Fibroblast of skin of right quadriceps (primary cell): ENCODE measurements at places on chromosomes 1 and 21.

DNA sequence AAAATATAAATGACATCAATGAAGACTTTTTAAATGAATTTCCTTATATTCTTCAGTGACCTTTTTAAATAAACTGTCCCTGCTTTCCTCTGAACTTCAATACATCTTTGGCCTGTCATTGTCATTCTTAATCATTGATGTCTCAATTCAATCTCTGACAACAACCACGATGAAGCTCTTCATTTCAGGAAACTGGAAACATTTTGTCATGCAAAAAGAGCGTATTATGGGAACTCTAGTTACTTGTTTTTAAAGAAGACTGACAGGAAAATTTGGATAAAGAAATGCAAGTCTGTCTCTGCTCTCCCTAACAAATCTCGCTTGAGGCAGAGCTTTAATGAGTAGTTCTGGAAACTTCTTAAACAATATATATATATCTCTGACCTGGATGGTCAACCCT is 535.8 kb upstream of the ADGRL2 start:
- no peak for DNase-seq

DNA sequence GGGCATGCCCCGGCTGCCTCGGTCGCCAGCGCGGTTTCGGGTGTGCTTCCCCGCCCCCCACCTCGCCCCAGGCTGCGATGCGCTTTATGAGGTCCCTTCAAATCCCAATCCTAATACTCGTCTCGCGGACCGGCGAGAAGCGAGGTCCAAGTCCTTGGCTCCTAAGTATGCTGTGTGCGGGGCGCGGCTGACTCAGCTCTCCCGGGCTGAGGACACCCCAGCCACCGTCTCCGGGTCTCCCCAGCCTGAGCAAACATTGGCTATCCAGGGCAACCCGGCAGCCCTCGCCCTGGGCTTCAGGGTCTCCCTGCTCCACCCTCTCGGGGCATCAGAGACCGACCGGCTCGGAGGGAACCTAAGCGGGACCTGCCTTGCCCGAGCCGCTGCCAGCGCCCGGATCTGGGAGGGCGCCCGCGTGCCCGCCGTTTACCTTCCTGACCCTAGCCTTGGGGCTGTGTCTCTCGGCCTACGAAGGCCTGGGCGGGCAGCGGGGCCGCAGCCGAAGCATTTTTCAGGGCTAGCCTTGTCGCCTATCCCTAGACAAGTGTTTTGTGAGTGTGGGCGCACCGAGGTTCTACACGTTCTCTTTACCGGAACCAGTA is 1.2 kb downstream of the ITPKB start:
- peak; percentile 32 for DNase-seq

DNA sequence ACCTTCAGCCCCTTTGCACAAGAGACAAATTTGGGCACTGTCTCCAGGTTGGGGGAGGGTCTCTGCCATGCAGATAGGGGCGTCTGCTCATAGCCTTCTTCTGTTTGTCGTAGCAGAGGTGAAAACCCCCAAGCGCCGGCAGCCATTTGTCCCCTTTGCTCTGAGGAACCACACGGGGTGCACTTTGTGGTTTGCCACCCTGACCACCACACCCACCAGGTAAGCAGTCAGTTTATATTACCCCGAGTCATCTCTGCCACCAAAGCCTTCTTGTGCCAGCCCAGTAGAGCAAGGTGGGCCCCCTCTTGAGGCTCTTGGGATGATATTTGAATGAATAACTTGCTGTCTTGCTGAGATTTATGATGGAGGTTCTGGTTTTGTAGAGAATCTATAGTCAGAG is 111.8 kb downstream of the VPS13D start:
- no peak for DNase-seq

DNA sequence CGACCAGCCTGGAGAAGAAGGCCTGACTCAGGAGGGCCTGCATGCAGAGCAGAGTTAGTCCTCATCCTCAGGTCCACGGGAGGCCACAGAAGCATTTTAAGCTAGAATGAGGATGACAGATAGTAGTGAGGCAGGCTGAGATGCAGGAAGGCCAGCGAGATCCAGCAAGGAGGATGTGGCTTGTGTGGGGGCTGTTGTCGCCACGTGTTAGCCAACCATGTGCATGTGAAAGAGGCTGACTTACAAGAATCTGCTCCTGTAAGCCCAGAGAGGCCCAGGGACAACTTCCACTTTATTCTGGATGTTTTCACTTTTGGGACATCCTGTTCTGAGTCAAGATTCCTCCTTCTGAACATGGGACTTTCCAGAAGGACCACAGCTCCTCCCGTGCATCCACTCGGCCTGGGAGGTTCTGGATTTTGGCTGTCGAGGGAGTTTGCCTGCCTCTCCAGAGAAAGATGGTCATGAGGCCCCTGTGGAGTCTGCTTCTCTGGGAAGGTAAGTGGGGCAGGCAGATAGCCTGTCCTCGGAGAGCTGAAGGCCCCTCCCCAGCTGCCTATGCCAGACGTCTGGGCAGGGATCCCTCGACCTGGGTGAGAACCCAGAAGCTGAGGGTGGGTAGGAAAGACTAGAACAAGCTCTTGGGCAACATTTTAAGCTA is at the start of gene SLAMF8:
Gene SLAMF8, plus strand, starts transcription at position 433 of the 661 bp plus-strand sequence. Its CDS starts 26 bp downstream, at position 459.
- peak; percentile 23 for DNase-seq

GRCh38 chr1:205286335-205286950 is 35.1 kb downstream of the NUAK2 start:
- peak; percentile 31 for DNase-seq

DNA sequence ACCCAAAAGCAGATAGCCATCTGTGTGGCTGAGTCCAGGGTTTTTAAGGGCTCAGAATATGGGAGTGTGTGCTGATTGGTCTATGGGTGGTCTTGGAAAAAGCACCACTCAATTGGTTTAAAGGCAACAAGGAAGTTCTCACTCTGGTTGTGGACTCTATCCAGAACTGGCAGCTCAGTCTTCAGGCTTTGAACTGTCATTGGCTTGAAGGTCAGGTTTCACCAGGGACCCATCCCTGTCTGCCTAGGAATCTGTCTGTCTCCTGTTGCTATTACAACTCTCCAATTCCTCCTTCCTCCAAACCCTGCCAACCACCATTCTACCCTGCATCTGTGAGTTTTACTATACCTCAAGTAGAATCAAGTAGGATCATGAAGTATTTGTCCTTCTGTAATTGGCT is 341.7 kb upstream of the ADGRL2 start:
- no peak for DNase-seq

DNA sequence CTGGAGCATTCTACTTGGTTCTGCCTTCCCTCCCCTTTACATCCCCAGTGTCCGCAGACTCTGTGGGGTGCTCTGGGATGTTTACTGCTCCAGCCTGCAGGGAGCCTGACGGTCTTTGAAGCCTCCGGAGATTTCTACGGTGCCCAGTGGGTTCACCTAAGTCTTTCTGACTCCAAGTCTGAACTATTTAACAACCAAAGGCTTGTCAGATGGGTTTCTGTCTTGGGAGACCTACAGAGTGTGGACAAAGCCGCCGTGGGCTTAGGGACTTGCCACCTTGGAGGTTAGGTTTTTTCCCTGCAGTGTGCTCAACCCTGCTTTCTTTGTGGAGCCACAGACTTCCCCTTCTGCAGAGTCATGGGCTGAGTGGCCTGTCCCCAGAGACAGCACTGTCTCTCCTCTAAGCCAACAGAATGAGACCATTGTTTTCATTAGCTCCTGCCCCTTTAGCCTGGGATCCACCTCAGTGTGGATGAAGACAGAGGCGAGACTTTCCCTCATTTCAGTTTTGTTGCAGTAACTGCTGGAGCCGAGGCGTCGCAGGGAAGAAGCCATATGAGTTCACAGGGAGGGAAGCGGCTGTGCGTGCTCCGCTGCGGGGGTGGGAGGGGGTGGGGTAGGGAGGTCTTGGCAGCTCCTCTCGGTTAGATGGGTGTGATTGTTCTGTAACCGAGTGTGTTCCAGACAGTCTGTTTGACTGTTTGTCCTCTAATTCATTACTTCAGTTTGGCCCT is 120.7 kb downstream of the CNIH3 start:
- peak; percentile 70 for DNase-seq

DNA sequence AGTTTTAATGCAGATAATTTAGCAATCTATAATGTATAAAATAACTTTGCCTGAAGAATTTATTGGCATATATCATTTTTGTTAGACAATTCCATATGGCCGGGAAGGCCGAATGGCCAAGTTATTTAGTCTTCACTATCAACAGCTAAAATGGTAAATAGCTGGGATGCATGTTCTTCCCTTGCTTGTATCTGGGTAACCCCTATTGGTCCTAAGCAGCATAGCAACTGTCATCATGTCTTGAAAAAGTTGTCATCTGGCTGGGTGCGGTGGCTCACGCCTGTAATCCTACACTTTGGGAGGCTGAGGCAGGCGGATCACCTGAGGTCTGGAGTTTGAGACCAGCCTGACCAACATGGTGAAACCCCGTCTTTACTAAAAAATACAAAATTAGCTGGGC is 340.0 kb upstream of the DPYD start:
- DNase-seq = no peak

- no peak for DNase-seq
Observed at GRCh38 chr21:44535963-44536362, 4.0 kb downstream of the KRTAP10-1 start.

GRCh38 chr1:205936846-205937586 is 6.2 kb downstream of the SLC26A9 start:
- DNase-seq = peak; percentile 86

DNA sequence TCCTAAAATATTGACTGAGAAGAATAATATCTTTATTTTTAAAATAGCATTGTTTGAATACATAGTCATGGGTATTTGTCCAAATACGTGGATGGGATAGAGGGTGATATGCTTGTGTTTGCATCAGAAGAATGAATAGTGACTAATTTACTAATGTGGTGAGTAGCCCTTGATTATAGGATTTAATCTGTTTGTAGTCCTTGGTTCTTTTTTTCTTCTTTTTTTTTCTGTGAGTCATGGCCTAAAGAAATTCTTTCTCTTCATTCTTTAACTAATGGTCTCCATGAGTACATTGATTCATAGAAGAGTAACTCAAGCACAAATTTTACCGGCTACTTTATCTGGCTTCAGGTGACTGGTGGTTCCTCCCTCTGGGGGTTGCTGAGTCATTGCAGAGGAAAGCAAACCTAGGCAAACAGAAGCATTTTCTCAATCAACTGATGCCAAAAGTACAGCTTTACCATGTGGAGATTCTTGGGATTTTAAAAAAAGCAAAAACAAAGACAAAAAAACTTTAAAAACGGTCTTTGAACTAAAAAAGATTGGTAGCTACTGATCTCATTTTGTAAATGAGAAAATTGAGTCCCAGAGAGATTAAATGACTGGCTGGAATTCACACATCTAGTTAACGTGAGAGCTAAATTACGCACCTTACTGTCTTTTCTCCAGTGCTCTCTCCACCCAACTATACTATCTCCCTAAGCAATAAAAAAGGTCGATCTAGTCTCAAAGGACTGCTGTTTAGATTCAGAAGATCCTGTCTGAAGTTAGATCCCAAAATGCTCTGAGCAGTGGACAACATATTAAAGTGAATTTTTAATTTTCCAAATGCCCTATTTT is 40.5 kb downstream of the AK5 start:
- DNase-seq = peak; percentile 94

- no peak for DNase-seq
Observed at GRCh38 chr1:65153635-65154034, 5.6 kb downstream of the AK4 start.

GRCh38 chr1:33276573-33277298 is 20.4 kb downstream of the ZNF362 start:
- DNase-seq = no peak
